Stimulated activated effector memory CD8-positive, alpha-beta T cell treated with anti-CD3 and anti-CD28 coated beads, Interleukin-12 subunit alpha, Interleukin-12 subunit beta, amount 100 ng/mL, for 72 hours (primary cell): ENCODE measurements at places on chromosomes 11 and 22.

DNA sequence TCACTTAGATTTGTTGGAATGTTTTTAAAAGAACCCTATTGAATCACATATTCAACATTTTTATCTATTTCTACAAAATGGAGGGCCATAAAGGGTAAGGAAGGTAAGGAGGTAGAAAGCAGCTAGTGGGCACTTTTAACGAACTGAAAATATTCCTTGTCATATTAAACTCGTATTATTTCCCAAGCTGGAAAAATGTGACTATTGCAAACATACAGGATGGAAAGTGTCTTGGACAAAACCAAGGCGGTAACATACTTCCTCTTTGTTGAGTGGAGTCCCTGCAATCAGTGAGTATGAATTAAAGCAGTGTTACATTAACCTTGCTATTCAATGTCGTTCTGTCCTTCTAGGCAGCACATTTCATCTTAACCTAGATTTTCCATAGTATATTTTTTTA, 165.6 kb downstream of the RCN1 start:
- DNase-seq, result no peak

- no peak for DNase-seq
Measured at GRCh38 chr11:27470166-27470565, 2.4 kb downstream of the LGR4 start.

GRCh38 chr11:121886996-121887395, 229.0 kb downstream of the BLID start:
- DNase-seq, result no peak

GRCh38 chr11:61639816-61640443, 40.3 kb upstream of the DAGLA start:
- no peak for DNase-seq

DNA sequence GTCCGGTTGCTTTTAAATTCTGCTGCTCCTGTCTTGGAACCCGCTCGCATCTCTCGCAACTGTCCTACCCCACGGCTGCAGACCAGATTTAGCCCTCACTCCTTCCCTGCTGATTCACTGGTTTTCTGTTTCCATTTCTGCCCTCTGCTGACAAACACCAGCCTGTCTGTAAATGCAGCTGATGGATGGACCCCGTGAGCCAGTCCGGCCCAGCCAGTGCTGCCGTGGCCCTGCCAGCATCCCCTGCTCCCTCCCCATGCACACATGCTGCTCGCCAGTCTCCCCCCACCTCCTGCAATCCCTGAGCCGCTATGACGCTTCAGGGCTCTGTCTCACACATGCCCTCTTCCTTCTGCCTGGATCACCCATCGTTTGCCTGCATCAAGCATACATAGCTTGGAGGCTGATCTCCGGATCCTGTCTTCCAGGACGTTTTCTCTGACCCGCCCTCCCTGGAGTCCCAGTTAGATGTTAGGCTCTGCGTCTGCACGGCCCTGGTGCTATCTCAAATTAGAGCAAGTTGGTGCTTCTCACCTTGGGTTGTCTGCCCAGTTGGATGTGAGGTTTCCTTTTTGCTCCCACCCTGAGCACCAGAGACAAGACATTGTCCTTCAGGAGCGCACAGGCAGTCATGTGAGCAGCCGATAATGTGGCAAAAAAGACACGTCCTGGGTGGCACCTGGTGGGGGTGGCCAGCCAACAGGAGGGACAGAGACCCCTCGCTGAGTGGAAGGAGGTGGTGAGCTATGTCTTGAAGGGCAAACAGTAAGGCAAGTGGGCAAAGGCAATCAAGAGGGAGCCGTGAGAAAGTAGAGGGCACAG, 4.3 kb upstream of the ACR start:
- DNase-seq, result no peak

DNA sequence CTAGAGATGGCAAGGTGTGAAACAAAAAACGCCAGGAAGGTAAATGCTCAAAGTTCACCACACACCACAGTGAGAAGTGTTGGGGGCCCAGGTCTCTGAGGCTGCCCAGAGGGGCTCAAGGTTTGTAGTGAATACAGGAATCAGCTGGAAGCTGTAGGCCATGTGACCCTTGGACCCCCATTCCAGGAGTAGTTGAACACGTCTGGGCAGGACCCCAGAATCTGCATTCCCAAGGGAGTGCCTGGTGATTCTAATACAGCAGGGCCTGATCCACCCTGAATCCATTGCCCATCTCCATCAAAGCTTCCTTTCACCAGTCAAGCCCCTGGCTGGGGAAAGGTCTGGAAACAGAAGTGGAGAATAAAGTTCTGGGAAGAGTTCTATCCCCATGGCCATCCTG, 70.8 kb upstream of the B3GAT1 start:
- DNase-seq, result no peak

GRCh38 chr11:48081151-48082010, 101.0 kb downstream of the PTPRJ start:
- no peak for DNase-seq

DNA sequence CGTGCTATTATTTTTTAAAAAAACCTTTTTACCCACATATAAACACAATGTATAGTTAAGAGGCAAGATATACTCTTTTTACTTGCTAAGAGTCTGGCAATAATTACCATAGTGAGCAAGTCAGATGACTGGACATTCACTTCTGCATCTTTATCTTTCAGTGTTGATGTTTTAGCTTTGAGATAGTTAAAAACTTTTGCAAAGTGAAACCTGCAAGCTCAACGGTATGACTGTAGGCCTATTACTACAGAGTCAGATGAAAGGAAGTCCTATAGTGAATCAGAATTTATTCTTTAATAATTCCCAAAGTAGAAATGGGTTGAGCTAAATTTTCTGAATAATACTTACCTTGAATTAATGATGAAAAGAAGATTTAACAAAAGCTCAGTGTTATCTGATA, 236.7 kb upstream of the CCDC90B start:
- DNase-seq, result no peak

DNA sequence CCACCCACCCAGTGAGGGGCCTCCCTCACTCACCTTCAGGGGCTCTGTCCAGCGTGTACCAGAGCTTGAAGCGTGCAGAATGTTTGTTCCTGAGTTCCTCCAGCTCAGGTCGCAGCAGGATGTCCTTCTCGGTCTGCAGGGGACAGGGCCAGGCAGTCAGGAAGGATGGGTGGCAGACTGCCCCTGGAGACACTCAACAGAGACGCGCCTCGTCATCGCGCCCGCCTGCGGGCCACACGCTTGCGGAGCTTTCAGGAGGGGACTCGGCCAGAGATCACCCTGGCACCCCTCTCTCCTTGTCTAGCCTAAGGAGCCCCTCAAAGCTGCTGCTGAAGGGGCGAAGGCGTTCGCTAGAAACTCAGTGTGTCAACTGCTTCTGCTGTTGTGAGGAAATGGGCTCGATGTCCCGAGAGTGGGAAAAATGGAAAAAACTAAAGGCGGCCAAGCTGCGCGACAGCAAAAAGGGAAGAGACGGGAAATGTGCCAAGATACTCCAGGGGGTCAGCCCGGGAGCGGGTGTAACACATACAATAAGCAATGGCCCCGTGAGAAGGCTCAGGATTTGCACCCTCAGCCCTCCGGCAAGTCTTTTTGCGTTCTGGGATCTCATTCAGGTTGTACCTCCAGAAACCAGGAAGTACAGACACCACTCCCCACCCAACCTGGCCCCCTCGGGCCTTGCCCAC, 9.2 kb upstream of the POLDIP3 start:
- no peak for DNase-seq

DNA sequence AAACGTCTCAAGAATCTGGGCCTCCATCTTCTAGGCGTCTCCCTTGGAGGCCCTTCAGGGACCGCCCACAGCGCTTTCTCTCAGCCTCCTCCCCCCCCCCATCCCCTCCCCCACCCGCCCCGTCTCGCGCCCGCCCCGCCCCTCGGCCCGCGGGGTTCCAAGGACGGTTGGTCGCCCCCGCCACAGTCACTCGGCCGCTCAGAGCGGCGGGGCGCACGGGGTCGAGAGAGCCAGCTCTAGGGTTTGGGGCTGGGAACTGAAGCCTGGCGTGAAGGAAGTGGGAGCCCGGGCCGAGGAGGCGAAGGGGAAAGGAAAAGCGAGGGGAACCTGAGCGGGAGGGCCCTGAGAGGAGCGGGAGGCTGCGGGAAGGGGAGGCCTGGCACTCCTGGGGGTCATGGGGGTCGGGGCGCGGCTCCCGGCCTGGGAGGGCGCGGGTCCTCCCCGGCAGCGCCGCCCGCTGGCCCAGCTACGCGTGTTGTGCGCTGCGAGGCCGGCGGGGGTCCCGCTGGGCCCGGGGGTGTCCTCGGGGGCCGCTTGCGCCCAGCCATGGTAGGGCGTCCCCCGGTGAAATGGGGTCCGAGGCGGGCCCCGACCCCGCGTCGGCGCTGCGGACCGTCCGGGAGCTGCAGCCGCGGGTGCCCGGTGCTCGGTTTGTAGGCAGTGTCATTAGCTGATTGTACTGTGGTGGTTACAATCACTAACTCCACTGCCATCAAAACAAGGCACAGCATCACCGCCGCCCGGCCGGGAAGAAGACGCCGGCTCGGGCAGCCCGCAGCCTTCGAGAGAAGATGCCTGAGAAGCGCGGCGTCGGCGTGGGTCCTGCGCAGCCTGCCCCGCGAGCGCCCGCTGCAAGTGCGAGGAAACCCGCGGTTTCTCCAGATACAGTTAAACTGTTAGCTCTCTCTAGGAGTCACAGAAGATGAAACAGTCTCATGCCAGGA, at the start of gene BTG4:
Gene BTG4 (minus strand): TSS at position 91 of the 944 bp plus-strand sequence. CDS start 13,610 bp downstream, outside the sequence.
- DNase-seq, result peak; percentile 52

- DNase-seq, result no peak
Measured at GRCh38 chr11:6568191-6568918, 35.1 kb downstream of the RRP8 start.

DNA sequence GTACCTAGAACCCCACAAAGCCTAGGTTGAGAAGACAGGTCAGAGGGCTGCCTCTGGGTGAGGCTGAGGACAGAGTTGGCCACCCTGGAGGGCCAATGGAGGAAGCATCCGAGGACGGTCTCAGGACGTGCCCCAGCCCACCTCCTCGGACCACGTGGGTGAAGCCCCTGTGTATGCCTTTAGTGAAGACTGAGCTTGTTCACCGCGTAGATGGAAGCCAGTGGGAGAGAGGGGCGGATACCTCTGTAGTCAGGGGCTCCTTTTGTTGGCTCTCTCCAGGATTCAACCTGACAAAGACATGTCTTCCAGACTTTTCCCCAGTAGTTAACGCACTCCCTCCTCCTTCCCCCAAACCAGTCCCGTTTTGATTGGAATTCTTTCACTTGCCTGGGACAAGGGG, 110.7 kb downstream of the ZBTB16 start:
- no peak for DNase-seq

GRCh38 chr11:8296038-8296649, 32.5 kb upstream of the LMO1 start:
- DNase-seq, result no peak

- no peak for DNase-seq
Measured at GRCh38 chr11:47398011-47398410, 10.4 kb upstream of the SLC39A13 start.

- DNase-seq, result no peak
Measured at GRCh38 chr22:28802595-28803123, 2.3 kb upstream of the XBP1 start.

DNA sequence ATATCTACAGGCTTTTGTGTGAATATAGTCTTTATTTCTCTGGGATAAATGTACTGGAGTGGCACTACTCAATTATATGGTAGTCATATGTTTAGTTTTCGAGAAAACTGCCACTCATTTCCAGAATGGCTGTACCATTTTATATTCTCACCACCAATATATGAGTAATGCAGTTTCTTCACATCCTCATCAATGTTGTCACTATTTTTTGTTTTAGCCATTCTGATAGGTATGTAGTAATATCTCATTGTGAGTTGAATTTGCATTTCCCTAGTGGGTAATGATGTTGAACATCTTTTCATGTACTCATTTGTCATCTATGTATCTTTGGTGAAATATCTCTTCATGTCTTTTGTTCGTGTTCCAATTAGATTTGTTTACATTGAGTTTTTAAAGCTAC, 18.0 kb downstream of the ACRV1 start:
- no peak for DNase-seq

GRCh38 chr11:35239471-35240075, 100.6 kb downstream of the CD44 start:
- no peak for DNase-seq

DNA sequence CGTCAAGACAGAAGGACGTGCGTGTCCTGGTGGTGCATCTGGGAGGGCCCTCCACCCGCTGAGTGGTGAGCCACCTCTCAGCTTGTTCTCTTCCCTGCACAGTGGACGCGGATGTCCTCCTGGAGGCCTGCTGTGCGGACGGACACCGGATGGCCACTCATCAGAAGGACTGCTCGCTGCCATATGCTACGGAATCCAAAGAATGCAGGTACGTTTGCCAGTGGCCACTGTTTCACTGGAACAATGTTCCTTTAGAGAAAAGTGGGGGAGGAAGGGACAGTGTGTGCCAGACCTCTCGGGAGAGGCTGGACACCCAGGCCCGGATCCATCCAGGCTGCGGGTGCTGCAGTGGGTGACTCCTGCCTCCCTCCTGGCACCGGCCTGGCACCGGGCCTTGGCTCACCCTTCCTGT, 15.9 kb downstream of the FBLN1 start:
- DNase-seq, result no peak

DNA sequence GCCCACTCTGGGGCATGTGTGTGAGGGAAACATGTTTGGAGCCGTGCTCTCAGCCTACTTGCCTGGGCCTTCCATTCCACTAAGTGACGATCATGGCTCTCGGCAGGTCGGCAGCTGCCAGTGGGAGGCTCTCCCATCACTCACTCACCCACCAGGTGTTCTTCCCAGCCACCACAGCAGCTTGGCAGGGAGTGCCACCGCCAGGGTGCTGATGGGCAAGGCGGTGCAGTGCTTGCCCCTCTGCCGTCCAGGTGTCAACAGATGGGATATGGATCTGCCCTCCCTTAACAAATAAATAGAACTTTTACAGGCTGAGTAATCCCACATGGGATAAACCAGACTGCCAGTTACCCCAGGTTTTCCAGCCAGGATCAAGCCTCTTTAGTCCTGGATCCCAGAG, 205.5 kb upstream of the TMEM45B start:
- no peak for DNase-seq

DNA sequence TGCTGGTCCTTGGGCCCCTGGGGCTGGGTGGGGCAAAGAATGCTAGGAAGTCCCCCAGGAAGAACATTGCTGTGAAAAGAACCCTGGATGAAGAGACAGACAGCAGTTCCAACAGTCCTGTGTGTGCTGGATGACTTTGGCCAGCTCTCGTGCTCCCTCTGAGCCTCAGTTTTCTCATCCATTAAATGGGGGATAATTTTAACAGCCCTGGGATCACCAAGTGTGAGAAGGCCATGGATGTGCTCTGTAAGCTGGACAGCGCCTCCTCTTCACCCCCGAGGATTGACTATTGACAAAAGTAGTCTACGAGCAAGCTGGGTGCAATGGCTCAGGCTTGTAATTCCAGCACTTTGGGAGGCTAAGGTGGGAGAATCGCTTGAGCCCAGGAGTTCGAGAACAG, 2.5 kb downstream of the LARGE2 start:
- DNase-seq, result no peak

GRCh38 chr11:120969993-120970392, 53.9 kb upstream of the TBCEL start:
- no peak for DNase-seq

DNA sequence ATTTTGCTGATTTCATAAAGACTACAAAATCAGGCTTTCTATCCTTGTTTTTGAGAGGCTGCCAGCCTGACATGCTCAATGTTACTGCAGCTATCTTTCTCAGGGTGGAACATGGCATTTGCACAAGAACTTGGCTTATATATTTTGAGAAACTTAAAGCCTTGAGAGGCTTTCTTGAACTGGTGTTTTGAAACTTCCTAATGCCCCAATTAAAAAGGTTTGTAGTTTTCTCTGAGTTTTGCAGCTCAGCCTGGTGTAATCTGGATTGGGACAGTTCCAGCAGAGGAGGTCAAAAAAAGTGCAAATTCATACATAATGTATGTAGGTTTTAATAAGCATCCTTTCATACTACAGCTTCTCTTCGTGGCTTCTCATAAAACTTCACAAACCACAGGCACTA, 223.4 kb downstream of the FAM76B start:
- DNase-seq, result no peak

GRCh38 chr11:16605389-16605893, 133.0 kb upstream of the C11orf58 start:
- no peak for DNase-seq
